ENCODE measurements at places on chromosomes 7 and 10.

- DNase-seq = no peak
Measured at GRCh38 chr10:15225511-15225910, 57.0 kb upstream of the NMT2 start.

DNA sequence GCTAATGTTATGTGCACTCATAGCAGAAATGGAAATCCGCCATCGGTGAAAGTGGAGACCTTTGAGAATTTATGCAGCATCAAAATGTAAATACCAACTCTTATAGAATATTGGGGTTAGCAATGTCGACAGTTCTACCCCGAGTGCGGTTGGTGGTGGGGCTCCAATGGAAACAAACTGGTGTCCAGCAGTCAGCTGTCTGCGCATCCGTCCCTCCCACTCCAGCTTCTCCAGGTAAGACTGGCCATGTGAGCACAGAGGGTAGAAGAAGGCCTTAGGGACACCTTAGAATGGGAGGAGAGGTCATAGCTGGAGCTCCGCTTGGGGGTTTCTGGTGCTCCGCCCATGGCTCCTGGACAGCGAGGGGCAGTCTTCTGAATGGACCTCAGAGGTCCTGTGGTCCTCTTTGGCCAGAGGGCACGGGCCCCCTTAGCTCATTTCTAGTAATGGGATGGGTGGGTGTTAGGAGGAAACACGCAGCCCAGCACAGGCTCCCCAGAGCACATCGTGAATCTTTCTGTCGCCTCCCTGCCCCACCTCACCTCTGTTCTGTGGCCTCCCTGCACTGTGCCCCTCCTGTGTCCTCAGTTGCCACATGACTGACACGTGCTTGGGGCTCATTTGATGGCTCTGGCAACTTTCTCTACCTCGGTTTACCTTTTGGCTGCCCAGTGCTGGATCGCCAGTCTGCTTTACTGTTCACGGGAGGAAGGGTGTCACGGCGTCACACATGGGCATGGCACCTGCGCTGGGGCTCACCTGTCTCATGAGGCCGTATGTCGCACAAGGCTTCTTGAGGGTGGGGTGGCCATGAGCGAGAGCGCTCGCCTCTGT is 50.0 kb downstream of the MGMT start:
- DNase-seq = no peak

- DNase-seq = no peak
Measured at GRCh38 chr10:124619195-124619594, 125.0 kb downstream of the FAM53B start.

DNA sequence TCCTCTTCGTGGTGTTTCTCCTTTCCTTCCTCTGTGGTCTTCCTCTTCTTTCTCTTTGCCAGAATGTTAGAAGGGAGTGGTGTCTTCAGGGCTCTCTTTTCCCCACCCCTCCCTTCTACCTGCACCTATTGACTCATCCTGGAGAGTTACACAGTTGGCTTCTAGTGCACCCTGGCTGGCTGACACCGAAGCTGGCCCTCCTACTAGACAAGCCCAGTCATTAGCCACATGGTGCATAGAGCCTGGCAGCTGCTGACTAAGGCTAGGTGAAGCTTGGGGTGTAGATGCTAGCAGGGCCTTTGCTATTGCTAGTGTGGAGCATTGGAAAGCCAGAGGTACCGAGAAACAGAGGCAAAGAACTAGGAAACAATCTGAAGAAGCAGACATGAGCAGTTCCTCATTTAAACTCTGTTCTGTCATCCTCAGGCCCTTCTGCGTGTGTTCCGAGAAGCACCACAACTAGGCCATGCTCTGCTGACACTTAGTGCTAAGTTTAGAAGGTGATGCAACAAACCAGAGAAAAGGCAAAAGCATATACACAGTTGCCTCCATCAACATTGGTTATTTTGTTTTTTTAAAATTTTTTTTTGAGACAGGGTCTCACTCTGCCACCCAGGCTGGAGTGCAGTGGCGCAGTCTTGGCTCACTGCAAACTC is 213.9 kb downstream of the BAMBI start:
- DNase-seq = no peak

- DNase-seq = no peak
Measured at GRCh38 chr7:158314394-158314793, 273.2 kb downstream of the PTPRN2 start.

GRCh38 chr7:36116347-36117202 is 36.5 kb upstream of the EEPD1 start:
- peak; percentile 56 for DNase-seq

GRCh38 chr7:69698109-69698825 is 100.0 kb downstream of the AUTS2 start:
- DNase-seq = no peak

GRCh38 chr10:95209509-95210127 is 15.6 kb downstream of the ACSM6 start:
- no peak for DNase-seq

DNA sequence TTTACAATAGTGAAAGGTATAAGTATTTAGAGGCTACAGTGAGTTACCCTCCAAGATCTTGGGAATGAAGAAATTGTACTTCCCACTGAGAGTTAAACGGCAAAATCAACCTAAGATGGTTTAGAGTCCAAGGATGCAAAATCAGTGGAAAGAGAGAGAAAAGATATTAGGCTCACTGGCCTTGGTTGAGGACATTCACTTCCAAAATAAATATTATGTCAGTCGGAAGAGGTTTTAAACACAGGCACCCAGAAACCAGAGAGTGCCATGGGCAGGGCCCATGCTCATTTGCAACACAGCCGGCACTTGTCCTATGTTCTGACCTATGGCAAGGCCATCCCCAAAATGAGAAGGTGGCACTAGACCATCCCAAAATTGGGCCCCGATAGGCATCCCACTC is 3.9 kb upstream of the WDR91 start:
- DNase-seq = no peak

DNA sequence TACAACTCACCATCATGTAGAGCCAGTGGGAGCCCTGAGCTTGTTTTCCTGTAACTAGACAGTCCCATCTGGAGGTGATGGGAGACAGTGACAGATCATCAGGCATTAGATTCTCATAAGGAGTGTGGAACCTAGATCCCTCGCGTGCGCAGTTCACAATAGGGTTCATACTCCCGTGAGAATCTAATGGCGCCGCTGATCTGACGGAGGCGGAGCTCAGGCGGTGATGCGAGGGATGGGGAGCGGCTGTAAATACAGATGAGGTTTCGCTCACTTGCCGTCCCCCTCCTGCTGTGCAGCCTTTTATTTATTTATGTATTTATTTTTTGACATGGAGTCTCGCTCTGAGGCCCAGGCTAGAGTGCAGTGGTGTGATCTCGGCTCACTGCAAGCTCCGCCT is 139.3 kb downstream of the CAMK1D start:
- DNase-seq = no peak

DNA sequence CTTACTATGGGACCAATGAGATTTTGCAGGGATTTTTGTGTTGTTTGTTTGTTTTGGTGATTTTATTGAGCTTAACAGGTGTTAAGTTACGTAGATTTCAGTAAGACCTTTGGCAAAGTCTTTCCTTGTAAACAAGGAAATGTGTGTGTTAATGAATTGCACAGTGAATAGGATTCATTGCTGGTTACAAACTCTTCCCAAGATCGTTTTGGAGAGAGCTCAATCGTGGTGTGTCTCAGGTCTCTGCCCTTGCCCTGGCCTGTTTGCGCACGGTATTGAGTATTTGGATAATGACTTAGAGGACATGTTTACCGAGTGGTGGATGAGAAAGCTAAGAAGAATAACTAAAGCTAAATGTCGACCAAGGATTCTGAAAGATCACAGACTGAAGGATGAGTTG is 41.9 kb downstream of the PRPF18 start:
- DNase-seq = no peak

GRCh38 chr10:125592897-125593296 is 90.1 kb downstream of the TEX36 start:
- no peak for DNase-seq

DNA sequence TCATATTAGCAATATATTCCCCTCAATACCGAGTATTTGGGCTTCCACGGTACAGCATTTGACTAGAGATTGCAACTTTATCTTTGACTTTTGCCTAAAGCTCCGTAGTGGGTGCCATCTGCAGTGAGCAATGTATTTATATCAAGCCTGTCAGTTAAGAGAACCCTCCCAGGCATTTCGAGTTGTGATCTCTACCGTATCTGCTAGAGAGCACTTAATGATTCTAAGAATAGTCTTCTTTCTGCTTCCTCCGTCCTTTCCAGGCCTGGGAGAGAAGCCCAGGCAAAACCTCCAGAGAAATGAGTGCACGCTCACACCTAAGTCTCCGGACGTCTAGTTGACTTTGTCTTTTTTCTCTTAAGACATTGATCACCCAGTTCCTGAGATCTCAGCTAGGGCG is 210.6 kb downstream of the KLF6 start:
- DNase-seq = no peak

DNA sequence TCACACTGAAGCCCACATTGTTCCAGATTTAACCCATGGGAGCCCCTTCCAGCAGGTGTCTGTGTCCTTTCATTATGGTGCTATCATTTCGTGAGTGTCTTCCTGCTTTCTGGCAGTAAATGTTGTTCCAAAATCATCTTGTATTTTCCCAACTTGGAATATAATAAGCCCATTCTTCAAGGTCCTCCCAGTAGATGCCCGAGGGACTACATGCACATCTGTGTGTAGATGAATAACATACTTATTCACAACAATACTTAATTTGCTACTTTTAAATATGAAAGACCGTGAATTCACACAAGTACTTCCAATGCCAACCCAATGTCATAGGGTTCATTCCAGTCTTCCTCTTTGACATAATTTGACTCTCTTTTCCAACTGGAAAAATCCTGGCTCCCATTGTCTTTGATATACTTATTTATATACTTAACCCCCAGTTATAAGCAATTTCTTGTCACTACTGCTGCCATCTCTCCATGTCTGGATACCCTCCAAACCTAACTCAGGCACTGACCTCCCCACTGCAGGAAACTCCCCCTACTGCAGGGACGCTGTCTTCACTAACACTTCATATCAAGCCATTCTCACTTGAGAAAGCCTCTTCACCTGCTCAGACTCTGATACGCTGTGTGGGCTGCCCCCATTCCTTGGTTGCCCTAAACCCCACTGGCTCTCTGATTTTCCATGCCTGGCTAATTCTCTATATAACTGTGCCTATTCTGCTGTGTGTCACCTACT is 1119.2 kb downstream of the CNTNAP2 start:
- DNase-seq = no peak

GRCh38 chr10:34121781-34122622 is 693.1 kb downstream of the PARD3 start:
- DNase-seq = no peak

DNA sequence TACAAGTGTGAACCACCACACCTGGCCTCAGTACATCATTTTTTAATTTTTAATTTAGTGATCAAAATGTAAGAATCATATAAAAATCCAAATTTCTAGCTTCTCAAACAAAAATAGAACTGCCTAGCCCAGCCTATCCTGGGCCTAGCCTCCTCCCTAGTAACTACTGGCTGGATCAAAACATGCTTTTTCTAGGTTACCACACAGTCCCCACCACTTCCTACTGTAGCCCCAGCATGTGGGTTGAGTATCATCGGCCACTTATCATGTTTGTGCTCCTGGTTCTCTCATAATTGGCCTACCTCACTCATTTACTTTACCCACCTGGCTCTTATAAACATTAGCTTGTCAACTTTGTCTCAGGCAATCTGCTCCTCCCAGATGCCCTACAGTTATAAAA is 52.9 kb downstream of the DNAJC12 start:
- no peak for DNase-seq

DNA sequence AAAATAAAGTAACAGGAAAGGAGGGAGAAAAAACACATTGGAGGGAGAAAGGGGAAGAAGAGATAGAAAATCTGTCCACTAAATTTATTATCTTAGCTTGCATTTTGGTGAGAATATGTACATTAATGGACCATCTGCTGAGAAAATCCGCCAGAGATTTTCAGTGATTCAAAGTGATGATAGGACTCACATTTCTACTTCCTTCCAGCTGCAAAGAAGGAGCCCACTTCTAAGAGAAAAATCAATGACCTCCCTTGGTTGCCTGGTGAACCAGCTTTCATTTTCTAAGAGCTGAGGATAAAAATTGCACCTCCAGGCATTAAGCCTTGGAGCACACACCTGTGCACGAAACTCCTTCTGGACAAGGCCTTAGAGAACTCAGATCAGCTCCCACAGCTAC is 404.3 kb downstream of the SFMBT2 start:
- no peak for DNase-seq

DNA sequence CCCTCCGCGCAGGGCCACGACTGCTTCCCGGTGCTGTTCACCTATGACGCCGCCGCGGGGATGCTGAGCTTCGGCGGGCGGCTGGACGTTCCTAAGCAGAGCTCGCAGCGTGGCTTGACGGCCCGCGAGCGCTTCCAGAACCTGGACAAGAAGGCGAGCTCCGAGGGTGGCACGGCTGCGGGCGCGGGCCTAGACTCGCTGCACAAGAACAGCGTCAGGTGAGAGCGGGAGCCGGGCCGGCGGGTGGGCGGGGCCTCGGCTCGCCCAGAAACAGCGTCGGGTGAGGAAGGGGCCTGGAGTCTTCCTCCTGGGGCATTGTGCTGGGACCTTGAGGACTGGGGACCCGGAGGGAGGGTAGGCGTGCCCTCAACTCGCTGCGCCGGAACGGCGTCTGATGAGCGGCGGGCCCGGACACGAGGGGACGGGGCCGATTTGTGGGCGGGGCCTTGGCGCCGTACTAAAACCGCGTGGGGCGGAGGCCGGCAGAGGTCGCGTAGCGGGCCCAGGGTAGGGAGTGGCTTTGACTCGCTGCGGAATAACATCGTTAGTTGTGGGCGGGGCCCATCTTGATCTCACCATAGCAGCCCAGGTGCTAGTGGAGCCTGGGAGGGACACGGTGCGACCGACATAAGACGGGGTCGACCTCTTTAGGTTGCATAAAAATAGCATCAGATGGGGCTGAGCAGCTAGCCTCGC is 15.6 kb downstream of the PDAP1 start:
- no peak for DNase-seq

GRCh38 chr10:86965986-86966654 is 2.2 kb upstream of the ADIRF start:
- no peak for DNase-seq

- no peak for DNase-seq
Measured at GRCh38 chr7:109259151-109259550, 689.5 kb downstream of the DNAJB9 start.

GRCh38 chr10:114758331-114758730 is 63.2 kb upstream of the FHIP2A start:
- DNase-seq = no peak

- DNase-seq = no peak
Measured at GRCh38 chr7:40297741-40298311, 163.0 kb downstream of the SUGCT start.

DNA sequence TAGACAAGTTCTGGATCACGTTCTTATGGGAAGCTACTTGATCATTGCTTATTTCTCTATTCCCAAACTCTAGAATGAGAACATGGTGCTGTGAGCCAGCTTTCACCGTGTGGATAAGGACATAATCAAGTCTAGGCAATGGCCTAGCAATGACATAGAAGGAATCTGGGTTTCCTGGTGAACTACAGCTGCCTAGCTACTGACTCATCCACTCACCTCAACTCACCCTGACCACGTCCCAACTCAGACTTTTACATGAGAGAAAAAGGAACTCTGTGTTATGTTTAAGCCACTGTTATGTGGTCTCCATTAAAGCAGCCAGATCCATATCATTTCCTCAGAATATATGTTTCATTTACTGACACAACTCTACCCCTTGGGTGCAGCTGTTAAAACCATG is 18.8 kb upstream of the MET start:
- peak; percentile 49 for DNase-seq

All from HCT116 (cell line).